Regular cardiac myocyte (primary cell): ENCODE measurements at places on chromosomes 3 and 15. TPM values are rescaled to one million over a fixed set of nuclear protein-coding genes. Genes with fewer than 3 reads are reported as not detected.

Gene SCAANT1
- not detected in 2 replicates for total RNA-seq

Gene WDR93
- total RNA-seq = under 0.01 TPM in 1 of 2 replicates, not detected in the other

Gene KBTBD13
- not detected in 2 replicates for total RNA-seq

Gene IL17RD
- total RNA-seq = 1.5 and 1.7 TPM in 2 replicates

Gene RARB
- 52.7 and 55.0 TPM in 2 replicates for total RNA-seq

Gene CLPX
- 29.9 and 47.5 TPM in 2 replicates for total RNA-seq

Gene PIERCE2
- 2.1 and 4.2 TPM in 2 replicates for total RNA-seq

Gene PRRT3
- 1.2 and 2.0 TPM in 2 replicates for total RNA-seq

Gene PRR20G
- not detected in 2 replicates for total RNA-seq

Gene CCR9
- not detected in 2 replicates for total RNA-seq

Gene APOD
- total RNA-seq = 0.19 and 1.4 TPM in 2 replicates

Gene FANCD2OS
- total RNA-seq = not detected in 2 replicates

Gene FEZF2
- not detected in 2 replicates for total RNA-seq

Gene DGKG
- total RNA-seq = 4.4 and 5.1 TPM in 2 replicates

Gene RTP1
- total RNA-seq = under 0.01 TPM in 1 of 2 replicates, not detected in the other

Gene GOLGA6B
- under 0.01 TPM in 1 of 2 replicates, not detected in the other for total RNA-seq

Gene NANOGP8
- total RNA-seq = not detected in 2 replicates

Gene RHOV
- total RNA-seq = not detected in 2 replicates

Gene BUB1B
- total RNA-seq = 2.8 and 37.4 TPM in 2 replicates

Gene ZKSCAN7
- 5.2 and 7.0 TPM in 2 replicates for total RNA-seq

Gene ARPIN
- total RNA-seq = 7.6 and 11.3 TPM in 2 replicates

Gene ACSBG1
- total RNA-seq = under 0.01 TPM in 1 of 2 replicates, not detected in the other

Gene SLC51A
- total RNA-seq = not detected in 2 replicates

Gene DISP2
- under 0.01 and 0.19 TPM in 2 replicates for total RNA-seq

Gene SLCO2A1
- under 0.01 and 0.28 TPM in 2 replicates for total RNA-seq

Gene TIGIT
- total RNA-seq = under 0.01 TPM in 2 replicates

Gene UTS2B
- 0.28 and 0.77 TPM in 2 replicates for total RNA-seq

Gene CCK
- 0.38 and 5.1 TPM in 2 replicates for total RNA-seq

Gene CNBP
- 269 and 284 TPM in 2 replicates for total RNA-seq

Gene MTFMT
- 27.0 and 27.9 TPM in 2 replicates for total RNA-seq

Gene SLC38A3
- not detected in 2 replicates for total RNA-seq

Gene FGF12
- total RNA-seq = not detected in 2 replicates

Gene SNTN
- total RNA-seq = not detected in 2 replicates

Gene ACAN
- total RNA-seq = 7.0 and 7.9 TPM in 2 replicates

Gene TNIK
- total RNA-seq = 29.9 and 38.3 TPM in 2 replicates

Gene CAMP
- not detected in 2 replicates for total RNA-seq

Gene ZNF385D
- 0.85 and 0.96 TPM in 2 replicates for total RNA-seq

Gene PLSCR2
- not detected in 2 replicates for total RNA-seq

Gene CKMT1A
- not detected in 2 replicates for total RNA-seq

Gene LEKR1
- 0.38 and 8.5 TPM in 2 replicates for total RNA-seq

Gene AADACL2
- total RNA-seq = not detected in 2 replicates

Gene MESP2
- 0.56 and 0.77 TPM in 2 replicates for total RNA-seq

Gene ROPN1B
- total RNA-seq = not detected in 2 replicates

Gene RNU5B-1
- total RNA-seq = not detected in 2 replicates

Gene LYZL4
- total RNA-seq = 0.19 TPM in 1 of 2 replicates, not detected in the other

Gene EPHA6
- not detected in 2 replicates for total RNA-seq

Gene NEDD4
- 32.1 and 39.9 TPM in 2 replicates for total RNA-seq

Gene CD276
- 95.3 and 102 TPM in 2 replicates for total RNA-seq

Gene EFCAB12
- under 0.01 TPM in 1 of 2 replicates, not detected in the other for total RNA-seq

Gene SCN11A
- total RNA-seq = under 0.01 TPM in 1 of 2 replicates, not detected in the other

Gene LRRIQ4
- 0.19 TPM in 1 of 2 replicates, not detected in the other for total RNA-seq

Gene IRAK2
- total RNA-seq = 8.1 and 10.4 TPM in 2 replicates

Gene WDR72
- total RNA-seq = under 0.01 TPM in 1 of 2 replicates, not detected in the other

Gene OR5K4
- total RNA-seq = not detected in 2 replicates

Gene C3orf22
- total RNA-seq = not detected in 2 replicates
